ENCODE measurements at places on chromosomes 7 and 10. TPM values are rescaled to one million over a fixed set of nuclear protein-coding genes. Genes with fewer than 3 reads are reported as not detected.

STAG3 gene
- 0.09 TPM for total RNA-seq

DNA sequence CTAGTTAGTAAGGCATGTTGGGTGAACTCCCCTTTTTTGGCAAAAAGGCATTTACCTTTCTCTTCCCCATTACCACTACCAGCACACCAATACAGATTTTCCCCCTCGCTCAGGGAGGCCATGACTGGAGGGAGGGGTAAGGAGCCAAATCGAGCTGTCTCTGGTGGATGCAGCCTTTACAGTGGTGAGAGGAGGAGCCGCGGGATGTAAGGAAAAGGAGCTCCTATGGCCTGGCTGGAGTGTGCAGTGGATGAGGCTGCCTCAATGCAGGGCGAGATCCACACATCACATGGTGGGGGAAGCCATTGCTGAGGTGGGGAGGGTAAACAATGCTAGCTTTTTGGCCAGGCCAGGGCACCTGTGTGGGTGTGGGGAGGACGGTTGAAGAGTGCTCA, 416.2 kb downstream of the EXOC4 start:
- no peak overlapping the region for H3K27ac ChIP-seq
- H3K4me3 ChIP-seq: no peak overlapping the region
- no peaks in the 10 kb centered on the region for H3K36me3 ChIP-seq
- H3K4me1 ChIP-seq: no peaks in the 10 kb centered on the region

GRCh38 chr7:5550831-5551230, 127.2 kb upstream of the TNRC18 start:
- H3K4me3 ChIP-seq: no peak overlapping the region
- H3K4me1 ChIP-seq: peaks cover 7% of the 10 kb centered on the region
- no peak overlapping the region for H3K27ac ChIP-seq
- no peaks in the 10 kb centered on the region for H3K27me3 ChIP-seq
- H3K36me3 ChIP-seq: no peaks in the 10 kb centered on the region

HIBADH gene
- 62.1 TPM for total RNA-seq

DNA sequence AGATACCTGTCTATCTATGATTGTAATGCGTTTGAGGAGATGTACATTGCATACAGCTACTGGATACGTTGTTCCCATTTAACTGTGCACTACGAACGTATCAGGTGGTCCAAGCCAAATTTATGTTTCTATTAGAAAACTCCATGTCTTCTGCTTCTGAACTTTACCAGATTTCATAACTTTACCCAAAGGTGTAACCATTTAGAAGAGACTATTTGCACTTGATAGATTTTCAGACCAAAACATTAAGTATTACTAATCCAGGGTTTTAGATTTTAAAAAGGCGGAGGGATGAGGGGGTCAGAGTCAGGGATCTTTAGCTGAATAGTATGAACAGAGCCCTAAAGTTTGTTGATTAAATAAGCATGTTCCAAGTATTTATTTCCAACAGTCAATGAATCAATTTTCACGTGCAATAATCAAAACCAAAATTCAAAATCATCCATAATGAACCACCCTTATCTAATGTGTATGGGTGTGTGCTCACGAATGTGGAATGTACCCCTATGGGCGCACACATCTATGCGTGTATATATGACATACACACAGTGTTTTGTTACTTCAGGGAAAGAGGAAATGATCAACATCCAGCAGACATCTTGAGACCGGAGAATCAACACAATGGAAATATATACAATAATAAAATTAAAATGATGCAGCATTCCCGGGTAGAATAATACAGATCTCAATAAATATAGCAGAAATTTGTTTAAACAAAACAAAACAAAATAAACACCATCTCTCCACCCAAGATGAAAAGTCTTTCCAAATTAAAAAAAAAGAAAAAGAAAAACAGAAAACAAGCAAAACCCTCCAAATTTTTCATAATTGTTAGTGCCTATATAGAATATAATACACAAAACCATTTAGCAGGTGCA, 3.4 kb downstream of the FEZF1 start:
- H3K36me3 ChIP-seq: no peaks in the 10 kb centered on the region
- peaks cover 35% of the 10 kb centered on the region for H3K4me1 ChIP-seq
- no peak for DNase-seq

GRCh38 chr10:10094691-10095090, 923.0 kb upstream of the CELF2 start:
- H3K36me3 ChIP-seq: no peaks in the 10 kb centered on the region
- H3K27me3 ChIP-seq: no peaks in the 10 kb centered on the region

SPDYE3 gene
- total RNA-seq: not detected

HABP2 gene
- total RNA-seq: not detected

DNA sequence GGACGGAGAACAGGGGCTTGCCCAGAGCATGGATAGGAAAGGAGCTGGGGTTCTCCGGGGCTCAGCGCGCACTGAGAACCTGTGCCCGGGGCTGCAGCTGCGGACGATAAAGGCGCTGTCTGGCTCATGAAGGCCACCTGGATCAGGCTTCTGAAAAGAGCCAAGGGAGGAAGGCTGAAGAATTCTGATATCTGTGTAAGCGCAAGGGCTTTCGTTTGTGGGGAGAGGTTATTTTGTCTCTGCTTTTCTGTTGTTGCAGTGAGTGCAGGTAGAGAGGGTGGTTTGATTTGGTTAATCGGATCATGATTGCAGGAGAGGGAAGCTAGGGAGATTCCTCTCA, 250.5 kb downstream of the NSUN6 start:
- peak overlapping the region; percentile 30 for H3K4me3 ChIP-seq
- no peaks in the 10 kb centered on the region for H3K27me3 ChIP-seq

- no peaks in the 10 kb centered on the region for H3K27me3 ChIP-seq
- no peaks in the 10 kb centered on the region for H3K36me3 ChIP-seq
- no peaks in the 10 kb centered on the region for H3K4me1 ChIP-seq
- H3K27ac ChIP-seq: no peak overlapping the region
- no peak overlapping the region for H3K4me3 ChIP-seq
Observed at GRCh38 chr10:94677691-94678090, 5.8 kb upstream of the CYP2C18 start.

PILRA gene
- total RNA-seq: 30.5 TPM

DNA sequence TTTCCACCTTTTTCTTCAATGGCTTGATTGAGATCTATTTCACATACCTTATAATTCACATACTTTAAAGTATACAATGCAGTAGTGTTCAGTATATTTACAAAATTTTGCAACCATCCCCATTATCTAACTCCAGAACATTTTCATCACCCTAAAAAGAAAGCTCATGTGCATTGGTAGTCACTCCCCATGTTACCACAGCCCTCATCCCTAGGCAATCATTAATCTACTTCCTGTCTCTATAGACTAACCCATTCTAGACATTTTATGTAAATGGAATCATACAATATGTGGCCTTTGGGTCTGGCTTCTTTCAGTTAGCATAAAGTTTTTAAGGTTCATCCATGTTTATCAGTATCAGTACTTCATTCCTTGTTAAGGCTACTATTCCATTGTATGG, 214.2 kb downstream of the WDR11 start:
- no peaks in the 10 kb centered on the region for H3K27me3 ChIP-seq
- no peak overlapping the region for H3K4me3 ChIP-seq
- H3K4me1 ChIP-seq: no peaks in the 10 kb centered on the region
- DNase-seq: no peak
- no peaks in the 10 kb centered on the region for H3K36me3 ChIP-seq

GRCh38 chr10:132164761-132165278, 21.9 kb upstream of the DPYSL4 start:
- H3K36me3 ChIP-seq: no peaks in the 10 kb centered on the region
- no peak overlapping the region for H3K4me3 ChIP-seq
- H3K4me1 ChIP-seq: peaks cover 20% of the 10 kb centered on the region
- H3K27me3 ChIP-seq: no peaks in the 10 kb centered on the region
- H3K27ac ChIP-seq: no peak overlapping the region

ACTR1A gene
- 131 TPM for total RNA-seq

DNA sequence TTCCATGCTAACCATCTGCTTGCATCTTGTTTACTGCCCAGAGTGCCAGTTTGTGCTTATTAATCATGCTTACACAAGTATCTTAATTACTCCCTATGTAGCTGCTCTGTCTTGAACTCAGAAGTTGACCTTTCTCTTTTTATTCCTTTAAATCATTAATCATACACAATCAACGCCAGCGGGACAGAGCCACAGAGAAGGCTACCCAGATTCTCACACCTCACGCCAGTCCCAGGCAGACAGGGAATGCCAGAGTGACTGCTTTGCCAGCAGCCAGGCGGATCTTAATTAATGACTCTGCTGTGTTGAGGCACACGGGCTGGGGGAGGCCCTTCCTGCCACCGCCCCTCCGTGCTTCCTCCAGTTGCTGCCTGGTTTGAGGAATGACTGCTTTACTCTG, 229.4 kb downstream of the LRMDA start:
- no peaks in the 10 kb centered on the region for H3K36me3 ChIP-seq
- no peak overlapping the region for H3K27ac ChIP-seq
- no peak overlapping the region for H3K4me3 ChIP-seq
- H3K4me1 ChIP-seq: peaks cover 11% of the 10 kb centered on the region
- H3K27me3 ChIP-seq: no peaks in the 10 kb centered on the region

ACTR3C gene
- 5.9 TPM for total RNA-seq

- no peak for DNase-seq
- H3K4me1 ChIP-seq: peaks cover 34% of the 10 kb centered on the region
- H3K36me3 ChIP-seq: no peaks in the 10 kb centered on the region
- H3K27me3 ChIP-seq: no peaks in the 10 kb centered on the region
- H3K4me3 ChIP-seq: no peak overlapping the region
Observed at GRCh38 chr7:128008141-128008540, 23.1 kb downstream of the LRRC4 start.

- no peaks in the 10 kb centered on the region for H3K27me3 ChIP-seq
- no peak overlapping the region for H3K4me3 ChIP-seq
- no peaks in the 10 kb centered on the region for H3K36me3 ChIP-seq
- no peaks in the 10 kb centered on the region for H3K4me1 ChIP-seq
- H3K27ac ChIP-seq: no peak overlapping the region
- no peak for DNase-seq
Observed at GRCh38 chr7:26449175-26450165, 157.8 kb downstream of the SNX10 start.

APBB1IP gene
- total RNA-seq: 1.4 TPM

- DNase-seq: no peak
- H3K4me1 ChIP-seq: no peaks in the 10 kb centered on the region
- no peaks in the 10 kb centered on the region for H3K36me3 ChIP-seq
- no peaks in the 10 kb centered on the region for H3K27me3 ChIP-seq
- no peak overlapping the region for H3K4me3 ChIP-seq
Observed at GRCh38 chr7:157122800-157123495, 15.8 kb upstream of the UBE3C start.

DNA sequence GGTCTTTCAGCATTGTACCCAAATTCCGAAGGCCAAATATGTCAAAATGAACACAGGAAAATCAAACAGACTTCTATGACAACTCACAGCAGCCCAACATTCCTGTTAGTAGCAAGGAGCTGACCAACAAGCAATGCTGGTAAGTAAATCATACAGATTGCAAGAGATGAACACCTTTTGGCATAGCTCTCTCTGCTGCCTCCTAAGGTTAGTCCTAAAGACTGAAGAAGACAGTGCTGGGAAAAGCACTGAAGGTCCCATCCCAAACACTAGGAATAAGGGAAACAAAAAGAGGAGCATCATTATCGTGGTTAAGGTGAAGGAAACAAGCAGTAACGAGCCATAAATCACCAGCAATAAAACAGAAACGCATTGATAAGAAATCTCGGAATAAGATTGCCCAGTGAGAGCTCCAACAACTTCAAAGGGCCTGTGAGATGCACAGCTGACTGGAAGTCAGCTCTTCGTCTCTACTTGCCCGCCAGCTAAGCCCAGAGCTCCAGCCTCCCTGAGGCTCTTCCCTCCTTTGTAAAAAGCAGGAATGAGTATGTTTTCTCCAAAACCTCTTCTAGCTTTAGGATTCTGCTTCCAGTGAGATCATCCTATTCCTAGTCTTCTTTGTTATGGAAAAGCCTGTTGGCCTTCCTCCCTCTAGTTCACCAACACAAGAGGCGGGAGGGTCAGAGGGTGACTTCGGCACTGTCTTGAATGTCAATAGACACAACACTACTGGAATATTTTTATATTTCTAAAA, 15.3 kb downstream of the NUDT5 start:
- no peak overlapping the region for H3K27ac ChIP-seq
- H3K4me3 ChIP-seq: no peak overlapping the region
- DNase-seq: no peak
- peaks cover 7% of the 10 kb centered on the region for H3K36me3 ChIP-seq

GRCh38 chr10:94489976-94490788, 55.4 kb upstream of the HELLS start:
- no peak for DNase-seq
- H3K36me3 ChIP-seq: no peaks in the 10 kb centered on the region
- peaks cover 16% of the 10 kb centered on the region for H3K4me1 ChIP-seq

DNA sequence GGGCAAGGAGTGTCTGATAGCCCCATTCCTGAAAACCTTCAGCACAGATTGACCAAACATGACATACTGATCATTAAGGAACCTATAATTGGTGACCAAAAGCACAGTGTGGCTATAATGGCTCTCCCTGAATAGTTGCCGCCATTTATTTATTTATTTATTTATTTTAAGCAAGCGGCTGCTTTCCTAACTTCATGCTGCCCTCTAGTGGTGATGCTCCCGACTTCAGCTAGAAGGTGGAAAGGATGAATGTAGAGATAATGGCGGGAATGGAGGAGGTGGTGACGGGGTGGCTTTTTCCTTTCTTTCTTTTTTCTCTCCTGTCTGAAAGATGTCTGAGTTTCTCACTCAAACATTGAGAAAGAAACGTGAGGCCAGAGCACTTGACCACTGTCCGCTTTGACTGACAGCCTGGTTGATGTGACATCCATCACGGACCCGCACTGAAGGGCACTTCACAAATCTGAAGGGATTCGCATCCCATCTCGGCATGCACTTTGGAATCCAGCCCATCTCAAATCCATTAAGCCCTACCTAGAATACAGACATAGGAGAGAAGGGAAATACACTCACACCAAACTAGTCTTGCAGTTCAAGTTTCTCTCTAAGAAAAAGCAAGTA, 1090.1 kb downstream of the KCNMA1 start:
- H3K4me1 ChIP-seq: peaks cover 6% of the 10 kb centered on the region
- DNase-seq: peak; percentile 83
- H3K27ac ChIP-seq: no peak overlapping the region

PDZD7 gene
- 0.09 TPM for total RNA-seq

GRCh38 chr10:84166620-84167288, 6.8 kb upstream of the GPR15LG start:
- no peaks in the 10 kb centered on the region for H3K36me3 ChIP-seq
- DNase-seq: no peak
- H3K27ac ChIP-seq: no peak overlapping the region
- no peaks in the 10 kb centered on the region for H3K4me1 ChIP-seq
- no peaks in the 10 kb centered on the region for H3K27me3 ChIP-seq

- H3K27me3 ChIP-seq: no peaks in the 10 kb centered on the region
- no peaks in the 10 kb centered on the region for H3K36me3 ChIP-seq
- no peak overlapping the region for H3K27ac ChIP-seq
Observed at GRCh38 chr7:132609222-132609621, 33.0 kb upstream of the PLXNA4 start.

DNA sequence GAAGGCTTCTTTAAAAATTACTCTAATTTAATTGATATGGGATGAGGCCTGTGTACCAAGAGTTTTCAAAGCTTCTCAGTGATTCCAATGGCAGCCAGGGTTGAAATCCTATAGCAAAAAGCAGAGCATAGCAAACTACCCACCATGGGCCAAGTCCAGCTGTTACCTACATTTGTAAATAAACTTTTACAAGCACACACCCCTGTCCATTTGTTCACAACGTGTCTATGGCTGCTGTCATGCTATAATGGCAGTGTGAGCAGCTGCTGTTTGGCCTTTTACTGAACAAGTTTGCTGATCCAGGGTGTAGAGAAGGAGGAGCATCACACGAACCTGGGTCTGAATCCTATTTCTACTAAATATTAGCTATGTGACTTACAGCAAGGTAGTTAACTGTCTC, 50.0 kb downstream of the NPY start:
- DNase-seq: no peak
- no peaks in the 10 kb centered on the region for H3K36me3 ChIP-seq
- no peak overlapping the region for H3K27ac ChIP-seq
- no peaks in the 10 kb centered on the region for H3K4me1 ChIP-seq
- no peak overlapping the region for H3K4me3 ChIP-seq
- no peaks in the 10 kb centered on the region for H3K27me3 ChIP-seq

LRRD1 gene
- 0.19 TPM for total RNA-seq
